Esophagus mucosa (tissue), 1 donor: ENCODE measurements at places on chromosomes 1 and 21. TPM values are rescaled to one million over a fixed set of nuclear protein-coding genes. Genes with fewer than 3 reads are reported as not detected.

TBX19 gene
- total RNA-seq: 0.60 TPM

USP1 gene
- total RNA-seq: 20.0 TPM

PSMG1 gene
- total RNA-seq: 55.9 TPM

CEP104 gene
- total RNA-seq: 27.8 TPM

CBR1 gene
- total RNA-seq: 131 TPM

- no peak for ATAC-seq
These were observed 12.0 kb upstream of the ETV3L start for GRCh38 chr1:157111396-157112165.

GRCh38 chr1:68231627-68232288, 565 bp downstream of the WLS start:
- ATAC-seq: peak; percentile 40

DNA sequence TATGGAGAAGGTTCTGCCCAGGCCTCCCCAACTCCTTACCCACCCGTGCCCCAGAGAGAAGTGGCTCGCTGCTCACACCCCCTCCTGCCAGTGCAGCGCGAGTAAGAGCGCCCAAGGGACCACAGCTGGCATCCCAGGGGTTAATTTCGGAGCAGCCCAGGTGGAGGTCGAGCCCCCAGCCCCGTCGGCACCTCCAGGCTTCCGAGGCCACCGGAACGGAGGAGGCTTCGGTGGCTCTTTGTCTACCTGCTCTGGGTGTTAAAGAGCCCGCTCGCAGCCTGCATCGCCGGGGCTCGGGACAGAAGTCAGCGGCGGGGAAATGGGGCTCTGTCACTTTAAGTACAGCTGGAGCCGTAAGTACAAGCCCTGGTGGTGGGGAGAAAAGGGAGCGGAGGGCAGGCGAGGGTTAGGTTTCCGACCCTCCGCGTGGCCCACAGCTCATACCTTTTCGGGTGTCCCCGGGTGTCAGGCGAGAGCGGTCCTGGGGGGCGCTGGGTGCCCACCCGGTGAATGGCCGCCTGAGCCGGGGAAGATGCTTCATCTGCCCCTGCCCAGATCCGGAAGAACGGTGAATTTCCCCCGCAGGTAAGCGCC, 89.4 kb upstream of the IPO9 start:
- ATAC-seq: peak; percentile 63

GRCh38 chr1:201719812-201720521, 109.0 kb upstream of the IPO9 start:
- peak; percentile 63 for ATAC-seq

- peak; percentile 44 for ATAC-seq
These were observed 16.1 kb downstream of the HUNK start for GRCh38 chr21:31888936-31889371.

GRCh38 chr1:43423672-43424550, 29.8 kb downstream of the HYI start:
- ATAC-seq: peak; percentile 78

DNA sequence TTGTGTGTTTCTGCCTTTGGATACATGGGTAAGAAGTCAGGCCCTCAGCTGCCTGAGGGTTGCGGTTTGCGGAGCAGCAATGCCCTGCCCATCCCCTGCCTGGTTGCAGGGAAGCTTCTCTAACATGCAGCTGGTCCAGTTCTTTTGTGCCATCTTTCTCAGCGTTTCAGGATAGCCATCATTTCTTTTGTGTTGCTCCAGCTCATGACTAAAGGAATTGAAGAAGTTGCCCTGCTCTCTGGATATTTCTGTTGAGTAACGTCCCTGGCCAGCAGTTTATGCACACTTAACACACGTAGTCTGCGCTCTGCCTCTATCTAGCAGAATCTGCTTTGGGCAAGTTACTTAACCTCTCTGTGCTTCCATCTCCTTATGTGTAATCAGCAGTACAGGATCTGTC, 62.1 kb downstream of the DOP1B start:
- ATAC-seq: no peak

- no peak for ATAC-seq
These were observed 276.1 kb upstream of the SPAG17 start for GRCh38 chr1:118461154-118461553.

GRCh38 chr1:60133000-60133673, 59.6 kb upstream of the C1orf87 start:
- no peak for ATAC-seq

GRCh38 chr1:228861832-228862180, 126.5 kb downstream of the RHOU start:
- no peak for ATAC-seq

- no peak for ATAC-seq
These were observed 96.6 kb upstream of the KIAA1614 start for GRCh38 chr1:180816132-180816531.

GRCh38 chr1:184419350-184420161, 32.7 kb downstream of the C1orf21 start:
- ATAC-seq: no peak

DNA sequence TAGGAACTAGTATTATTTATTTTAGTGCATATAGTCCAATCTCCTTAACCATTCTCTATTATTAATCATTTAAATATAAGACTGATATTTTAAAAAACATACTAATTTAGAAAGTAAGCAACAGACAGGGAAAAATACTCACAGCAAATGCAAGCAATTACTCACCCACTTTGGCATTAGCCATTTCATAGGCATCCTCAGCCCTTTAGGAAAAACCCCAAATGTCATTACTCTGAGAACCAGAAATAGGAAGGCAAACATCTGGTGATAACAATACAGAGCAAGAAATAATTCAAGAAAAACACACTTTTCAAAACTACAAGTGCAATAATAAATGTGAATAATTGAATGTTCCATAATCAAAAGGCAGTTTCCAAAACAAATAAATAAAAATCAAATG, 545.1 kb downstream of the PLPP3 start:
- no peak for ATAC-seq
